Activated gamma-delta T cell treated with Interleukin-2 at 50 U/mL for 16 hours (primary cell): ENCODE measurements at places on chromosomes 11 and 22.

DNA sequence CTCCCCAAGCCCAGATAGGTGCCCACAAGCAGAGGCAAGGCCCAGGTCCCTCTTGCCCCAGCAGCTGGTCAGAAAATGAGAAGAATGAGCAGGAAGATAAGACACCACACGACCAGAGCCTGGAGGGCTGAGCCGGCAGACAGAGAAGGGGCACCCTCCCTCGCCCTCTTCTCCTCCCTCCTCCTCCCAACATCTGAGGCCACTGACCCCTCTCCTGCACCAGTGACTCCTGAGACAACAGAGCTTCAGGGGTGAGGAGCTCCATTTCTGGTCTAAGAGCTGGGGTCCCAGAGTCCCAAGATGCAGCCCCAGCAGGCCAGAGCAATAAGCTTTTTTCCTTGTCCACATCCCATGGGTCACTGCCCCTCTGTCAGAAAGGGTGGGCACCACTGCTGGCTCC lies 159.2 kb downstream of the TRIM29 start:
- DNase-seq: no peak

DNA sequence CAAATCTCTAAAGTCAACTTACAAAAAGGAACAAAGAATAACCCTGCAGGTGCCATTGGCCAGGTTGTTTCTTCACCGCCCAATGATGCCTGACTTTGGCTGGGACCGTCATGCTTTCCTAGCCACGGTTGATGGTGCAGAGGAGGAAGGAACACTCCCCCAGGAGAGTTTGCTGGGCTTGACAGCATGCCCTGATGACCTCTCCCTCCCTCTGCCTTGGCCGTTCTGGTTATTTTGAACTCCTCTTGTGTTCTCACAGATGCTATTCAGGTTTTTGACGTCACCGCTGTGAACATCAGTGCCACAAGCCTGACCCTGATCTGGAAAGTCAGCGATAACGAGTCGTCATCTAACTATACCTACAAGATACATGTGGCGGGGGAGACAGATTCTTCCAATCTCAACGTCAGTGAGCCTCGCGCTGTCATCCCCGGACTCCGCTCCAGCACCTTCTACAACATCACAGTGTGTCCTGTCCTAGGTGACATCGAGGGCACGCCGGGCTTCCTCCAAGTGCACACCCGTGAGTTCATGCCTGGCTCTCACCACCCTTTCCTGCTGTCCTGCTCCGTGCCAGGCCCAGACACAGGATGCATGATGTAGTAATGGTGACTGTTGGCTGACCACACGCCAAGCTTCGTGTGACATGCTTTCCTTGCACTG lies 89.0 kb upstream of the OR4B1 start:
- DNase-seq: no peak

DNA sequence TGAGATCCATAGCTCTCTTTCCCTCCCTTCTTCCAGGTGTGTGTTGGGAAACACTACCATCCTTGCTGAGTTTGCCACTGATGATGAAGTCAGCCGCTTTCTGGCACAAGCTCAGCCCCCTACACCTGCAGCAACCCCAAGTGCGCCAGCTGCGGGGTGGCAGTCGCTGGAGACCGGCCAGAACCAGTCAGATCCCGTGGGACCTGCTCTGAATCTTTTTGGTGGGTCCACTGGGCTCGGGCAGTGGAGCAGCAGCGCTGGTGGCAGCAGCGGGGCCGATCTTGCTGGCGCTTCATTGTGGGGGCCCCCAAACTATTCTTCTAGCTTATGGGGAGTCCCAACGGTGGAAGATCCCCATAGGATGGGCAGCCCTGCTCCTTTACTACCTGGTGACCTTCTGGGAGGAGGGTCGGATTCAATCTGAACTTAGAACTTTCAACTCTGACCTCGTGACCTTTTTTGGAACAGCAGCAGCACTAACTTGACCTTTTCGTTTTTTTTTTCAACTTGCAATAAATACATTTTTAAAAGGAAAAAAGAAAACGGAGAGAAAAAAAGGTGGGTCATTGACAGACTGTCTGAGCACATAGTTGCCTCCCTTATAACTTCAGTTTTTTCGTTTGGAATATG lies 23.4 kb upstream of the ADSL start:
- no peak for DNase-seq

DNA sequence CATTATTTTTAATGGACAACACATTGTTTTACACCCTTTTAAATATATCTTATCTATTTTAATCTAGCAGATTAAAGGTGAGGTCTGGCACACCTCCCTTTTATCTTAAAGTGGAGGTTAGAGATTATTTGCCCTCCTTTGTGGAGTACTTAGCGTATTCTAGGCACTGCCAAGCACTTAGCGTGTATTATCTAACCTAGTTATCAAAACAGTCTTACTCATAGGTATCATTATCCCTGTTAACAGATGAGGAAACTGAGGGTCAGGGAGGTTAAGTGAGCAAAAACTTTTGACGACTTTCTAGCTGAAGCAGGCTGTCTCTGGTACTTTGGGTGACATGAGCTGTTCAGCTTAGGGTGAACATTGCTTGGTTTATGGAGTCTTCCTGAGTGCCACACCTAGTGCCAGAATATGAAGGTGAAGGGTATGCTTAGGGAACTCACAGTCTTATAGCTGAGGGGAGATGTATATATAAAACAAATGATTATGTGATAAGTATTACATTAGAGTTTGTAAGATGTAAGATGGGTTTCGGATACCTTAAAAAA lies 55.0 kb downstream of the ZNRF3 start:
- DNase-seq: no peak

DNA sequence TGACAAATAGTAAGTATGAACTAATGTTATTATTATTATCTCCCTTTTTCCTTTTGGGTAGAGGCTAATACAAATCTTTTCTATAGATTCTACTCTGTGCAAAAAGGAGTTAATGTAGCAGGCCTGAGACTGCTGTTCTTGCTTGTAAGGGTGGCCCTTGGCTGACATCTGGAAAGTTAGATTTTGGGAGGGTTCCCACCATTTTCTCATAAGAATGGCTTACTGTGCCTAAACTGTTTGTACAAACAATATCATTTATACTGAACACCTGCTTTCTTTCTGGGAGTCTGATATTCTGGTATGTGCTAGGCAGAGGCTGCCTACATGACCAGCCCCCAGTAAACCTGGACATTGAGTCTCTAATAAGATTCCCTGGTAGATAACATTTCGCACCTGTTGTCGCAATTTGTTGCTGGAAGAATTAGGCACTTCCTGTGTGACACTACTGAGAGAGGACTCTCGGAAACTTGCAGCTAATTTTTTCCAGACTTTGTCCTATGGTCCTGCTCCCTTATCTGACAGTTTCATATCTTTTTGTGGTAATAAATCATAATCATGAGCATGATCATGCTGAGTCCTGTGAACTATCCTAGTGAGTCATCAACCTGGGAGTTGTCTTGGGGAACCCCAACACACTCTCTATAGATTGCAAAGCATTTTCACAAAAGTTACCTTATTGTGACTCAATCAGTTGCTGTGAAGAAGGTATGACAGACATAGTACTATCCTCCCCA lies 257.7 kb upstream of the CCDC90B start:
- no peak for DNase-seq

DNA sequence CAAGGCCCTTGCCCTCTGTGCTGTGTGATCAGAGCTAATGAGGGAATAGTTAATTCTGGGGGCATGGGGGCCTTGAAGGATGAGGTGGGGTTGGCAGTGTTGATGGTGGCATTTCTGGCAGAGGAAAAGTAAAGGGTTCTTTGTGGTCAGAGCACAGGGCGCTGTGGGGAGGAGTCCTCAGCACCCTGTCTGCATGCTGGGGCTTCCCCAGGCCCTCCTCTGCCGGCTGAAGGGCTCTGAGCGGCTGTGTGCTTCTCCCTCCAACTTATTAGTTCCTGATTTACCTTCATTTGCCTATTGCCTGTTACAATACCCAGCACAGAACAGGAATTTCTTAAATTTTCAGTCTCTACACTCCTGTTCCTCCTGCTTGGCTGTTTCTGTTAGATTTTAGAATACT lies 122.8 kb downstream of the HIPK3 start:
- no peak for DNase-seq

GRCh38 chr11:124801014-124801413 lies 808 bp upstream of the MSANTD2 start:
- no peak for DNase-seq

- no peak for DNase-seq
Measured at GRCh38 chr11:92894197-92894596, 75.3 kb upstream of the MTNR1B start.

DNA sequence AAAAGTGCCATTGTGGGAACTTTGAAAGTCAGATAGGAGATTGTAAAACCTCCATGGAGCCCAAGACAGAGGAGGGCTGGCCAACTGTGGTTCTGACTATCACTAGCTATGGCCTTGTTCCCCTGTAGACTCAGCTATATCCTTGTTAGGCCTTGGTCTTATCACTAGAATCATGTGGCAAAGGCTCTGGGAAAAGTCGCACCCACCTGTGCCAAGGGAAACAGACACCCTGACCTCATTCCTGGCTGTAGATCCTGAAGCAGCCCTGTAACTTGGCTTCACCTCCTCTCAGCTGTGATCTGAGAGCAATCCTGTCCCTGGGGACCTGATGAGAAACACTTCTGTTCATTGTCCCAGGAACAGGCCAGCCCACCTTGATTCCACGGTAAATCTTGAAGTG lies 566.2 kb downstream of the TMEM135 start:
- no peak for DNase-seq

DNA sequence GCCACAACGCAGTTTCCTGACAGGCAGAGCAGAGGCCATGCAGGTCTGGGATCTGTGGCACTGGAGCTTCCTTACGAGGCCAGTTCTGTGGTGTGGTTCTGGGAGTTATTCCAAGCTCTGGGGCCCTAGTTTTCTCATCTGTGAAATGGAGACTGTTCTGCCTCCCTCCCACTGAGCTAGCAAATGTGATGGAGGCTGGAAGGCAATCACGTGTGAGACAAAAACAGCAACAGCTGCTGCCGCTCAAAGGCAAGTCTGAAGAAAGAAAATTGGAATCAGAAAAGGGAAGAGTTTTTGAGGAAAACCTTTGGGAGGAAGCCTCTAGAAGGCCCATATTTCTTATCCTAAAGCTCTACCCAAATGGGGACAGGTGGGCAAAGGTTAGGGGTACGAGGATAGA lies 8.3 kb upstream of the RIC3 start:
- no peak for DNase-seq

GRCh38 chr11:129613071-129613470 lies 202.6 kb upstream of the TMEM45B start:
- no peak for DNase-seq

DNA sequence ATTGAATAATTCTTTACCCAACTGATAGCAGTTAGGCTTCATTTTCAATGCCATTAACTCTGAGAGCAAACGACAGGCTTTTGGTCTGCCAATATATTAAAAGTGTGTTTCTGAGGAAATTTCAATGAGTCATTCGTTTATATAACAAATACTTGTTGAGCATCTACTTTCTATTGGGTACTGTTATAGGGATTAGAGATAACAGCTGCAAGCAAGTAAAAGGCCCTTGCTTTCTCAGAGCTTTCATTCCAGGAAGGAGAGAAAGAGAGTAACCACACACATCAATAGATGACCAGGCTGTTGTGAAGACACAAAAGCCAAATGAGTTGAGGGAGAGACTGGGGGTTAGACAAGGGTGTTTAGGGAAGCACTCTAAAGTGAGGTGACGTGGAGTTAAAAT lies 35.7 kb downstream of the CD44 start:
- DNase-seq: no peak

DNA sequence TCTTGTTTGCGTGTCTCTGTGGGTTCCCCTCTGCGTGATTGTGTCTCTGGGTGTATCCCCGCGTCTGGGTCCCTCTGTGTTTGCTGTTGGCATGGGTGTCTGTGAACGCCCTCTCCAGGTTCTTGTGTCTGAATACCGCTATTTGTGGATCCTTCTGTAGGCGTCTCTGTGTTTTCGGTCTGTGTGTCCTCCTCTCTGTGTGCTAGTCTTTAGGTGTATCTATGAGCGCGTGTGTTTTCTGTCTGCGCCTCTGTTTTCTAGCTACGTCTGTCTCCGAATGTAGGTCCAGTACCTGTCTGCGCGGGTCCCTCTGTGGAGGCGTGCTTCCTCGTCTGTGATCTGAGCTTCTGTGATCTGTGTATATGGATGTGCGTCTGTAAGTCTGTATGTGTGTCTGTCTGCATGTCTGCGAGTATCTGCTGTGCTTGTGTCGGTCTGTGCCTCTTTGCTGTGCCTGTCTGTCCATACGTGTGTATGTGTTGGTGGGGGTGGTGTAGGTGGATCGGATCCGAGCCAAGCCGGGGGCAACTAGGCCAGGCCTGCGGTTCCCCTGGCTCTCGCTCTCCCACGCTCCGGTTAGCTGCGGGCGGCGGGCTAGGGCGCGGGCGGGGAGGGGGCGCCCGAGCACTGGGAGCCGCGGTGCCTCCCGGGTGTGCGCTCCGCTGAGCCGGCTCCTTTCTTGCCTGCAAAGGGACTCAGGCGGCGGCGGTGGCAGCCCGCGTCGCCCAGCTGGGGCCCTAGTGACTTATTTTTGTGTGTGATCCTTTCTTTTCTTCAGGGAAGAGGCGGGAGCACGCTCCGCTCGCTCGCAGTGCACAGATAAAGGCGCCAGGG lies 105.3 kb upstream of the E2F8 start:
- DNase-seq: no peak

- DNase-seq: no peak
Measured at GRCh38 chr22:43889201-43889859, 2.5 kb downstream of the PNPLA5 start.

DNA sequence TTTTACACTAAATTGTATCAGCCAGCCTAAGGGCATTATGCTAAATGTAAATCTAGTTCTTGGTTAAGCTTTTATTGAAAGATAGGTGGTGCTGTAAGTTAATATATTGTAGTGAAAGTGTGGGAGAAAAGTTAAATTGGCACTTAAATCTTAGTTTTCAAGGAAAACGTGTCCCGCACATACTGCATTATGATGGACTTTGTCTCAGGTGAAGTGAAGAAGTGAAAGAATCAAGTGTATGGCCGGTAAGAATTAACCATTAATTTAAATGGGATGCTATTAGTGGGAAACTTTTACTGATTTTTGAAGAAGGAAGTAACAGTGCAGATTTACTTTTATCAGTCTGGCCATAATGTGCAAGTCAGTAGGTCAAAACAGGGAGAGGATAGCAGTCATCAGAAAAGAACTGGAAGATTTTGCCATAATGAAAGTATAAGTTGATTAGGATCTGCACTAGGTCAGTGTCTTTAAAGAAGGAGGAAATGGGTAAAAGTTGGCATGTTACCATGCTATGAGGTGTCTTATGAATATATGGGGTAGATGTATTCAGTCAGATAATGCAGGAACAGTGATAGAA lies 81.6 kb downstream of the PDHX start:
- no peak for DNase-seq

GRCh38 chr11:34827228-34827627 lies 89.0 kb downstream of the APIP start:
- no peak for DNase-seq

DNA sequence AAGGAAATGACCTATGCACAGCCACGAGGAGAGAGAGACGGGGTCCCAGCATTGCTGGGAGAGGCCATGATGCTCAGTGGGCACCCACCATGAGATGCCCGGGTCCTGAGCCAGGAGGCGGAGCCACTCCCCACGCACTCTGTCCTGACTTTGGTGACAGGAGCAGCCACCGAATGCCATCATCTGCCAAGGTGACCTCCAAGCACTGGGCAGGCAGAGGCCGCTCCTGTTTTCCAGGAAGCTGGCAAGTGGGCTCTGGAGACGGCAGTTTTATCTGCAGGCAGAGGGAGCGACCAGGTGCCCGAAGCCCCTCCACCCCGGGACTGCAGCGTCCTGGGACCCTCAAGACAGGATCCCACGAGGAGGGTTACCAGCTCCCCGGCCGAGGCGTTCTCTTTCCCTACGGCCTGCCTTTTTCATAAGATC lies 453.9 kb downstream of the BRD1 start:
- no peak for DNase-seq

GRCh38 chr22:33909911-33910310 lies 10.4 kb downstream of the LARGE1 start:
- no peak for DNase-seq
